ENCODE measurements at places on chromosomes 5 and 9.

GRCh38 chr5:28254846-28255245, 1216.5 kb upstream of the CDH9 start:
- no peak for DNase-seq

DNA sequence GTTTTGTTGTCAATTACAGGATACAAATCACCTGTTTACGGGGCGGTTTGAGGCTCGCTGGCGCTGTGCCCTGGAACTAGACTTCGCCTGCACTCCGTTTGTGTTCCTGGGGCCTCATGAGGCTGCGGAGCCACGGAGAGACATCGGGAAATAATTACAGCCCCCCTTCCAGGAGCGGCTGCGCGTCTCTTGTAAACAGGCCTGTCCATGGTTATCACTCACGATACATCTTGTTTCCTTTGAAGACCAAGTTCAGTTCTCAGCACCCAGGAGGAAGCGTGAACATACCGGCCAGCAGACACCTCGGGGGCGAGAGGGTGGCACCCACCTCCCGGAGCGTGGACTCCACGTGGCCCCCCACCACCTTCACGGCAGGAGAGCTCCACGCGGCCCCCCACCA, 297.1 kb upstream of the IRX4 start:
- no peak for DNase-seq

DNA sequence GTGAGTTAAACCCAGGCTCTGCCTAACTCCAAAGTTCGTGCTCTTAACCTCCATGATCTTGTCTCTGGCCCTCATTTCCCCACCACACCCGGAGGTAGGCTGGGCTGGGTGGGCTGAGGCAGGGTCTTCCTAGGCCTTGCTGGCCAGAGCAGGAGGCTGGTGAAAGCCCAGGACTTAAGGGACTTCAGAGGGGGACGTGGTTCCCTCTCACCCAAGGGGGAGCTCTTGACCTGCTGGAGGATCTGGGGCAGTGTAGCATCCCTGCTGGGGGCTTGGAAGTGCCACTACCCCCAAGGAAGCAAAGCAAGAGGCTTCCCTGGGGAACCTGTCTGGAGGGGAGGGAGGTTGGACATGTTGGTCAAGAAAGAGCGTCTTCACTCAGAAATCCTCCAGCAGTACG, 14.7 kb downstream of the PITX1 start:
- DNase-seq: no peak

DNA sequence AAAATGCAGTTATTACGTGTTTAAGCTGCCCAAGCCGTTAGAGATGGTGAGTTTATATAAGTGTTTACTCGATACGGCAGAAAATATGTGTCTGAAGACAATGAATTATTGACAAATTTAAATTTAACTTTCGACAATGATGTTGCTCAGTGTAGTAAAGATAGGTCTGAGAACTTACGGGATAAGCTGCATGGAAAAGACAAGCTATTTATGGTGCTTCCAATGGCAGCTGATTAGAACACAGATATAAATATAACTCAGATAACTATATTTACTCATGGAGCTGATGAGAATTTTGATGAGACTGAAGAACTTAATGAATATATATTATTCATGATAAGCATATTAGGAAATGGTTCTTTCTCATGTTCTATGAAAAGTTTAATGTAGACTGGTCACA, 139.3 kb downstream of the AUH start:
- DNase-seq: no peak

DNA sequence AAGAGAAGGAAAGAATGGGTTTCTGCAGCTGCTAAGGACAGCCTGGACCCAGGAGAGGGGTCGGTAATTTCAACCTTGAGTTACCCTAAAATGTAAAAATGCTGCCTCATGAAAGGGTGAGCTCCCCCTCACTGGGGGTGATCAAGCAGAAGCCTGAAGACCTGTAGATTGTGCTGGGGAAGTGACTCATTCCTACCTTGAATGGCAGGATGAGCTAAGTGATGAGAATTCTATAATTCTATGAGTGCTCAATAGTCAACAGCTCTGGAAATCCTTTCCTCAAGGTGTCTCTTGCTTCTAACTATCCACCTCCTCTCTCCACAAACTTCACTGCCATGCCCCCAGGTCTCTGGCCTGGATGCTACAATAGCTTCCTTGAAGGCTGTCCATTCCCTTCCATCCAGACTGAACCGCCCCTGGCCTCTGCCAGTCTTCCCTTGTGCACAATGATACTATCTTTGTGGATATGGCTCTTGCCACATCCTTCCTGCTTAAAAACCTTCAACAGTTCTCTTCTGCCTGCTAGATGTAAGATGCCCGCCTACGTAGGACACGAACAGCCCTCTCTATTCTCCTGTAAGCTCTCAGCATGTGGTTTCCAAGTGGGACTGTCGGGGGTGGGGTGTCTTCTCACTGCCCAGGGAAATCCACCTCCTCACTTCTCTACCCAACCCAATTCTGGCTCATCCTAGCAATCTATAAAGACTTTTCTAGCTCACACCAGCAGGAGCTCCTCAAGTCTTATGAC, 50.6 kb downstream of the PTPN3 start:
- no peak for DNase-seq

- DNase-seq: no peak
Observed at GRCh38 chr5:73522989-73523388, 24.7 kb downstream of the BTF3 start.

GRCh38 chr9:128729302-128729701, 5.4 kb upstream of the ZDHHC12 start:
- no peak for DNase-seq

DNA sequence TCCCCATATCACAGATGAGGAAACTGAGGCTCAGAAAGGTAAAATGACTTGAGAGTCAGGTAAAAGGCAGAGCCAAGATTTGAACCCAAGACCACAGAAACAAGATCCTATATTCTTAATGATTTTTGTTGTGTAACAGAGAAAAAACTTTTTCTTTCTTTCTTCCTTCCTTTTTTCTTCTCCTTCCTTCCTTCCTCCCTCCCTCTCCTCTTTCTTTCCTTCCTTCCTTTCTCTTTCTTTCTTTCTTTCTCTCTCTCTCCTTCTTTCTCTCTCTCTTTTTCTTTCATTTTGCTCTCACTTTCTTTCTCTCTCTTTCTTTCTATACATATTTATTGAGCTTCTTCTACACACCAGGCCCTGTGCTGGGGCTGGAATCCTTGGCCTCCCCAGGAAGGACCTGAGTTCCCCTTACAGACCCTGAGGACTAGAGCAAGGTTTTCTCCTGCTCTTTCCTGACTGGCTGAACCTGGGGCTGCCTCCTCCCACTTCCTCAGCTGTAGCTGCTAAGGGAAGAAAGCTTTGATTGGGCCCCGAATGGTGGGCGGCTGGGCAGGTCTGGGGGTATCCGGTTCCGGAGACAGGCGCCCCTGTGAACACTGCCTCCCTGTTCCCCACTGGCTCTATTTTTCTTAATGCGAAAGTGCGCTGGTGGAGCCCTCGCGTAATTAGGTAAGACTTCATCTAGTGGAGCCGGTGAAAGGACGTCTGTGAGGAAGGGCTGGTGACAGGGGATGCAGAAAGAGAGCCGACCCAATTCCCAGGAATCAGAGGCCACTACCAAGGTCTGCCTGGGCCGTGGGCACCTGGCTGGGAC, 27.4 kb upstream of the KIF12 start:
- no peak for DNase-seq

- no peak for DNase-seq
Observed at GRCh38 chr9:87167582-87167981, 220.3 kb upstream of the GAS1 start.

- DNase-seq: no peak
Observed at GRCh38 chr9:128556276-128556675, 3.9 kb downstream of the SPTAN1 start.

GRCh38 chr9:34154057-34154456, 24.8 kb upstream of the UBAP1 start:
- DNase-seq: no peak

DNA sequence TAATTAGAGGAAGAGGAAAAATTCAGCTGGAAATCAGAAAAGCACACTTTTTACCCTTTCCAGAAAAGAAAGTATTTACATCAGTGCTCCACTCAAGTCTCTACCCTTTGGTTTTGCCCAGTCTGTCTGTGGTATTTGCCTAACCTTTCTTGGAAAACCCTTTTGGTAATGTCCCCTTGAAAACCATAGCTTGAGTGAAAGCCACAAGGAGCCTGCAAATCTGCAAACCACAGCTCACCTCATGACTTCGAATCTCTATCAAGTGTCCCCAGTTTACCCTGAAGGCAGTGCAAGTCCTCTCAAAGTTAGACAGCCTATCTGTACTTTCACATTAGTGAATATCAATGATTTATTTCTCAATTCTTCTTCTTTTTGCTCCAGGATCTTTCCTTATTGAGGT, 162.1 kb upstream of the TSLP start:
- no peak for DNase-seq

DNA sequence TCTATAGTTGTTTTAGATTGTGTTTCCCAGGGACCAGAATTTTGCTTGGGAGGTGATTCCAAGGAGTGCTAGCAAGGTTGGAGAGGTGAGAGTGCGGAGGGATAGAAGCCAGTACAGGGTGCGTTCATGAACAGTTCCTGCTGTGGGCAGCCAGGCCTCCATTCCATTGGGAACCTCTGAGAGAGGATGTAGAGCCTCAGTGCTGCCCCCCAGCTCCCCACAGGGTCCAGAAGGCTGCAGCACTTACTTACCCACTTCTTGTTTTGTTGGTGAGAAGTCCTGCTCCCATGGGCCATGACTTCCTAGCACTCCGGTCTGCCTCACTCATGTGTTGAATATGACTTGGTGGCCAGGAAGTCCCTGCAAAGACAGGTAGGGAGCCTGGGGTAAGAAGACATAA, 128.2 kb upstream of the GAS1 start:
- no peak for DNase-seq

DNA sequence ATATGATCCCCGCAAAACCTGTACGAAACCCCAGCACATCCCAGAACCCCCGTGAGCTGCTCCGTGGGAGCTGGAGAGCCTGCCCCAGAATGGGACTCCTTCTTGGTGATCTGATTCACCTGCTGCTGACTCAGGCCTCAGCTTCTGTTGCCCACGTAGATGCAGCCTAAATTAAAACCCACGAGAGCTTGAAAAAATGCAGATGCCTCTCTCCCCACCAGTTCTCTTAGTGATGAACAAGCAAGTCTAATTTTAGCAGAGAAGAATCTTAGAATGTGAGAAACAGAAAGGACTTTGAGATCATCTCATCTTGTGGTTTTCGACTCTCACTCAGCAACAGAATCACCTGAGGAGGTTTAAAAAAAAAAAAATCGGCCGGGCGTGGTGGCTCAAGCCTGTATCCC, 57.6 kb downstream of the TMOD1 start:
- no peak for DNase-seq

DNA sequence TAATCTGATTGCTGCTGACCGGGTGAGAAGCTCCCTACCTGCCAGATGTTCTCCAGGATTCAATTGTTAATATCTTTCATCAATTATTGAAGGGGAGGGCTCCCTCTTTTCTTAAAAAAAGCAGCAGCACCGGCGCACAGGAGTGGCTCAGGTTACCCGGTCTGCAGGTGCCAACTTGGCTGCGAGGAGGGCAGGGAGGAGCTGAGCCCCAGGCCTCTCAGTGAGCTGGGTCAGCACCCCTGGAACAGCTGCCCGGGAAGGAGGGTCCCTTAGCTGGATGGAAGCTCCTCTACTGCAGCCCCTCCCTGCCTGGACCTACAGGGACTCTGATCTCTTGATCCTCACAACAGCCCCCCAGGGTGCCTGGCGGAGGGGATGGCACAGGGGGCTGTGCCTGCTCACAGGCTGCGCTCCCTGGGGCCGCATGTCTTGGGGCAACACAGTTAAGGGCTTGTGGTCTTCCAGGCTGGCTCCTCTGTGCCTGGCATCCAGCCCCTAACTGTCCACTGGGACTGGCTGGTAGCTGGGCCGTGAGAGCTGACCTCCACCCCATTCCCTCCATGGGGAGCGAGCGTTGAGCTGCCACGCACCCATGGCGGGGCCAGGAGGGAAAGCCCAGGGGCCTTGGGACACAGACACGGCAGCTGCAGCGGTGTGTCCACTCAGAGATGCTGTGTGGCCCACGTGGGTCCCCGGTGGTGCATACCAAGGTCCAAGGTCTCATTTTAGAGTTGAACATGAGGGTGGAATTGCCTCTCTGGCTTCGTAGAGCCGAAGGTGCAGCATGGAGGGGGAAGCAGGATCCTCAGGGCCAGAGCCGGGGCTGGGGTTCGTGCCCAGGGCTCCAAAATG, 28.6 kb upstream of the TMEM250 start:
- no peak for DNase-seq

- DNase-seq: no peak
Observed at GRCh38 chr5:135064235-135064570, 30.2 kb upstream of the PITX1 start.

All from hindlimb muscle (tissue), 1 donor.